ENCODE measurements at places on chromosomes 6 and 20. TPM values are rescaled to one million over a fixed set of nuclear protein-coding genes. Genes with fewer than 3 reads are reported as not detected.

DNA sequence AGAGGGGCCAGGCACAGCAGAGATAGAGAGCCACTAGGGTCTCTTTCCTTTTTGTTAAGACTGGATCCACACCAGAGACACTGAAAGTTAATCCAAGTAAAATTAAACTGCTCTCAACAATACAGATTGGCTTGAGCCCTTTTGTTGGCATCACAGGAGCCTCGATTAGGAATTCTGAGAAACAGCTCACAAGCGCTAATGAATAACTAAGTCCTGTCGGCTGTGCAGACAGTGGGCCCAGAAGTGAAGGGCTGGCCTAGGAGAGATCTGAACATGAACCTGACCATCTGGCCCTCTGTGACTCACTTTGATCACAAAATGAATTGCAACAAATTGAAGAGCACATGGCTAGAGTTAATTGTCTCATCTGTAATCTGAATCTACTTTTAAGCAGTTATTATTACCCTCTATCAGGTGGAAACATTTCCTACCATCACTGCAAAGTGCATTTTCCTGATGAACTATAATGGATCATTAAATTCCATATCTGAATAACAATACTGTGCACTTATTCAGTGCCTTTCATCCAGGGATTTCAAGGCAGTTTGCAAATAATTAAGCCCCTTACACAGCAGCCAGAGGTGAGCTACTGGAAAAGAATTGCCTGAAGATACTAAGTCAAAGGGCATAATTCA lies 3.2 kb downstream of the BACH2 start:
- no peak for DNase-seq

- no peak for DNase-seq
Observed at GRCh38 chr20:16944745-16945144, 196.6 kb downstream of the OTOR start.

GRCh38 chr20:9353180-9353915 lies 161.0 kb upstream of the LAMP5 start:
- DNase-seq, result no peak

DNA sequence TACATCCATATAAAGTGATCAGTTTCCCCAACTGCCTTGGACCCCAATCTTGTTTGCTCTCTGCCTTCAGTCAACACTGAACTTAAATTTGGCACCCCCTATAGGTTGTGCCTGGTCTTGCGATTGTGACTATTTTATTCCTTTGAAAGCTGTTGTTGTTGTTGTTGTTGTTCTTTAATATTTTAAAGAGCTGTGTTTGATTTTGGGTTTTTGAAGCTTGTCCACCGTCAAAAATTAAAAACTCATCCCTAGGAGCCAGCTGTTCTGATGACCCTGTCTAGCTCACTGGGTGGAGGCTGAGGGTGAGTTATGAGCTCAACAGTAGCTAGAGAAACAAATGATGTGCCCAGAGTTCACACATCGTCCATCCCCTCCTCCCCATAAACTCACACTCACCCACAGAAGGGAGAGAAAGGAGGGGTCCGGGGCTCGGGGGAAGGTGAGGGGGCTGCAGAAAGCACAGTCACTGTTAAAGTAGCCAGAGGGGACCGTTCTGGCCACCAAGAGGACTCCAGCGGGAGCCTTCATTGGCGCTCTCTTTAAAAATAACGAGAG lies 4.0 kb downstream of the SIM1 start:
- DNase-seq, result no peak

- DNase-seq, result no peak
Observed at GRCh38 chr6:45599053-45599452, 221.3 kb upstream of the SUPT3H start.

HLA-DQB2 gene
- not detected for polyA plus RNA-seq

DNA sequence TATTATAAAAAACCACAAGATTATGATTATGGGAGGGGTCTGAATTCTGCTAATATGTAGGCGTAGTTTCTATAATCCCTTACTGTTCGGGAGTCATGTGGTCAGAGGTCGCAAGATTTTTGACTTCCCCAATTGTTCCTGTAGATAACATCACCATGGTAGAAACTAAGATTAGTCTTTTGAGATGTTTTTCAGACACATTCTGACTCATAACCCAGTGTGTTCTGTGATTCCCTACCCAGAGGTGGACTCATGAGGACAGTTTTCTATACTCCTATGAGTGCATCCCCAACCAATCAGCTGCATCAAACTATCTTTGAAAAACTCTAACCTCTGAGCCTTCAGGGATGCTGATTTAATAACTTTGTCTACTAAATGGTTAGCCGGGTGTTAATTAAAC lies 175.5 kb downstream of the RFPL4B start:
- DNase-seq, result no peak

Measured in heart left ventricle (tissue), 16 donors.